ENCODE measurements at places on chromosomes 7 and 10.

DNA sequence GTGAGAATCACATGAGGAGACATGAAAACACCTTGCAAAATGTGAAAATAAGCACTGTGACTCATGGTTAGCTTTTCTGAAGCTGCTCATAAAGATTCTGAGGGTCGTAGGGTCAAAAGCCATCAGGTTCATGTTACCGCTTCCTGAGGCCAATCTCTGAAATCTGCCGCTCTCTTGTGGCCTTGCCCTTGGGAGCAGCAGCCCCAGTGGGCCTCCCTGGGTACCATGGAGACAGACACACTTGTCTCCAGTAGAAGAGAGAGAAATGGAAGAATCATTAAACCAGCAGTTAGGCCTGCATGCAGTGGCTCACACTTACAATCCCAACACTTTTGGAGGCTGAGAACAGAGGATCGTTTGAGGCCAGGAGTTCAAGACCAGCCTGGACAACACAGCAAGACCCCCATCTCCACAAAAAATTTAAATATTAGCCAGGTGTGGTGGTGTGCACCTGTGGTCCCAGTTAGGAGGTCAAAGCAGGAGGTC lies 42.8 kb downstream of the NIPSNAP2 start:
- no peak for DNase-seq

GRCh38 chr10:72659694-72660093 lies 32.2 kb upstream of the MCU start:
- DNase-seq, result no peak

DNA sequence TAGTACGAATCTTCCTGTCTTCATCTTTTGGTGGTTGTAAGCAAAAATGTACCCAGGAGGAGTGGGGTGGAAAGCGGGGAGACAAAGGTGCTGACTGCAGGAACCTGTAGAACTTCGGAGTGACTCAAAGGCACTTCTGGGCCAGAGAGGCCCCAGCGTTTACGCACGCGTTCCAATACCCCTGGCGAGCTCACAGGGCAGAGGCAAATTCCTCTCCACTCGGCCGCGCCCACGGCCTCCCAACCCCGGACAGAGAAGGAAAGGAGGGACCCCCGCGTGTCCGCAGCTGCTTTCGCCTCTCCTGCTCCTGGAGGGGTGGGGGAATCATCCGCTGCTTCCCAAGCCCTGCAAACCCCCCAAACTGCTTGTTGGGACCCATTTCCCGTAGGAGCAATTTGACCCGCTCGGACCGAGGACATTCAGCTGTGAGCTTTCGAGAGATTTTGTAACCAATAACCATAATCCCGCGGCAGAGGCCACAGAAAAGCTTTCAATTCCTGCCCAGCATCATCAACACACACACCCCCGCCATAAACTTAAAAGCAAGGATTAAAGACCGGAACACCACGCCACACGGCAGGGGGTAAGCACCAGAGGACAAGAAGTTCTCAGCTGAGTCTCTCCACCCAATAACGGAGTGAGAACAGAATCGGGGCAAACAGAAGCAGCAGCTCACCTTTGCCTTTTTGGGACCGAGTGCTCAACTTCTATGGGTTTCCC lies 2.3 kb downstream of the IGF2BP3 start:
- DNase-seq, result no peak

- DNase-seq, result no peak
These were observed 33.8 kb upstream of the LOXL4 start for GRCh38 chr10:98301664-98302319.

GRCh38 chr10:122665329-122665860 lies 34.3 kb downstream of the C10orf120 start:
- DNase-seq, result no peak

- no peak for DNase-seq
These were observed 36.3 kb downstream of the SMNDC1 start for GRCh38 chr10:110268442-110268841.

GRCh38 chr7:76368190-76368589 lies 9.4 kb upstream of the YWHAG start:
- DNase-seq, result no peak

- no peak for DNase-seq
These were observed 1.6 kb downstream of the TAC1 start for GRCh38 chr7:97733276-97734161.

DNA sequence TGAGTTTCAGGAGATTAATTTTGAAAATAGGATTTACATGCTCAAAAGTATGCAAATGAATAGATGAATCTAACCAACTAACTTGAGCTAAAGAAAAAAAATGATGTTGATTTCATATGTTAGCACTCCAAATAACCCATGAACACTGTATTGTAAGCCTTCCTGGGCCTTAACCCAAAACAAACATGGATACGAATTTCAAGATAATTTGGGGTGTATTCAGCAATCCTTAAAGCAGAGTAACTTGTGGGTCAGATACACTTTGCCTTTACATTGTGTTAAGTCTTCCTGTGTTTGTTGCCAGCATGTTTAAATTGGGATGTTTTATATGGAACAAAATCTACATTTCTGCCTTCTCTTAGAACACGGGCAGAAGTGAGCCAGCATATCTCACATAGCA lies 124.2 kb upstream of the WDR11 start:
- DNase-seq, result no peak

DNA sequence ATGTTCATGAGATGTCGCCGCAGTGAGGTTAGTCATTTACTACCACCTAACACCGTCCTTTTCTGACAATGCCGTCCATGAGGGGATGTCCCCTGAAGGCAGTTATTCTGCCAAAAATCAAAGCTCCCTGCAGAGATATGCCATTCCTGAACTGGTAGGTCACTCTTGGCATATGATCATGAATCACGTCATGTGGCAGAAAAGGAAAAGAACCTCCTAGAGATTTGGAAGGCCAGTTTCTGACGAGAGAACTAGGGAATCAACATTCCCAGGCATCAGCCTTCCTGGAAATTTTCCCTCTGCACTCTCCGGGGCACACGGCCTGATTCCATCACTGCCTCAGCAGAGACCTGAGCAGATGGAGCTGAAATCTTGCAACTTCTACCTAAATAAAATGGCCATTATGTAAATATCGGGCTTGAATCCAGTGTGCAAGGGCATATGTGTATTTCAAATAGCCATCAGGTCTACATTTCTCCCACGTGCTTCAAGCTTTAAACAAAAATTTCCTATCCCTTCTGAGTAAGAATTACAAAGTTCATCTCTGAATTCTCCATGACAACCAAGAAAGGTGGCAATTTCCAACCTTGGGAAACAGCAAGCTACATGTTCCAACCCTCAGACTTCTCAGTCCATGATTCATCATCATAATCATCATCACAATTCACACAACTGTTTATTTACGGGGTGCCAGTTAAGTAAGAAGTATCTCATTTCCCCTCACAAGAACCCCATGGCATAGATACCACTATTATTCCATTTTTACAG lies 46.5 kb downstream of the AMPH start:
- DNase-seq, result no peak

DNA sequence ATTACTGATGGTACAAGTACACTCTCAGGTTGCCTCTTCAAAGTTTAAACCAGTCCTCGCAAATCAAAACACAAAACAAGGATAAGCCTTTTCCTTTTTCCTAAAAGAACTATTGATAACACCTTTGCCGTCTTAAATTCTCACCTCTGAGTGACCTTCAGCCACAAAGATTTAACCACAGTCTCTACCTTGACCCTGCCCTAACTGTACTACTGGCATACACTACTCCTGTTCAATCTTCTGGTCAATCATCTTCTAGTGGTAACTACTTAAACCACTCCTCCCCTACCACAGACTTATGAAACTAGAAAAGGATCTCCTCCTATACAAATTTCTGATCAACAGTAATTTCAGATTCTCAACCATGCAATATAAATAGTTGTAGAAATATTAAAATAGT lies 15.1 kb downstream of the UPF2 start:
- no peak for DNase-seq

DNA sequence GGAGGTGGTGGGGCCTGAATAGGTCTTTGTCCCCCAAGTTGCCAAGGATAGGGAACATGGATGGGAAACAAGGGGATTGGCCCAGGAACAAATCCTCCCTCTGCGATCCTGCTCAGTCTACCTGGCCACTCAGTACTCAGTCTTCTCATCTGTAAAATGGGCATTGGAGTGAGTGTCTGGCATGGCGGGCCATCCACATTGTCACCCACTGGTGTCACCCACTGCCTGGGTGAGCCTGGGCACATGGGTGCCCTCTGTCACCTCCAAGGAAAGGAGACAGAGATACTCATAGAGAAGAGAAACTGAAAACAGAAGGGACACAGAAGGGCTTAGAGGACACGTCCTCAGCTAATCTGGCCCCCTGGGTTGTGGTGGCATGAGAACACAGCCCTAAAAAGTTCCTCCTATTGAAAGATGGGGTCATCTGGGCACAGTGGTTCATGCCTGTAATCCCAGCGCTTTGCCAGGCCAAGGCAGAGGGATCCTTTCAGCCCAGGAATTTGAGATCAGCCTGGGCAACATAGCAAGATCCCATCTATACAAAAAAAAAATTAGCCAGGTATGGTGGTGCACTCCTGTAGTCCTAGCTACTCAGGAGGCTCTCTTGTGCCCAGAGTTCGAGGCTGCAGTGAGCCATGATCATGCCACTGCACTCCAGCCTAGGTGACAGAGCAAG lies 12.5 kb upstream of the TNRC18 start:
- DNase-seq, result no peak

- no peak for DNase-seq
These were observed 563.8 kb downstream of the PTPRN2 start for GRCh38 chr7:158023681-158024350.

- DNase-seq, result no peak
These were observed 13.1 kb downstream of the PODXL start for GRCh38 chr7:131543298-131543697.

GRCh38 chr7:48004638-48005037 lies 24.3 kb downstream of the SUN3 start:
- DNase-seq, result no peak

GRCh38 chr7:72317341-72317740 lies 94.8 kb downstream of the CALN1 start:
- DNase-seq, result no peak

GRCh38 chr10:36366843-36367242 lies 724.7 kb upstream of the FZD8 start:
- DNase-seq, result no peak

GRCh38 chr7:92963566-92963965 lies 127.2 kb upstream of the CDK6 start:
- no peak for DNase-seq

- DNase-seq, result no peak
These were observed 85.5 kb upstream of the GNA12 start for GRCh38 chr7:2929321-2930201.

- no peak for DNase-seq
These were observed 54.2 kb upstream of the PARD3 start for GRCh38 chr10:34869135-34869836.

- DNase-seq, result no peak
These were observed 195.9 kb upstream of the ADARB2 start for GRCh38 chr10:1933215-1933614.

GRCh38 chr7:107167483-107168232 lies 1.1 kb upstream of the HBP1 start:
- no peak for DNase-seq

DNA sequence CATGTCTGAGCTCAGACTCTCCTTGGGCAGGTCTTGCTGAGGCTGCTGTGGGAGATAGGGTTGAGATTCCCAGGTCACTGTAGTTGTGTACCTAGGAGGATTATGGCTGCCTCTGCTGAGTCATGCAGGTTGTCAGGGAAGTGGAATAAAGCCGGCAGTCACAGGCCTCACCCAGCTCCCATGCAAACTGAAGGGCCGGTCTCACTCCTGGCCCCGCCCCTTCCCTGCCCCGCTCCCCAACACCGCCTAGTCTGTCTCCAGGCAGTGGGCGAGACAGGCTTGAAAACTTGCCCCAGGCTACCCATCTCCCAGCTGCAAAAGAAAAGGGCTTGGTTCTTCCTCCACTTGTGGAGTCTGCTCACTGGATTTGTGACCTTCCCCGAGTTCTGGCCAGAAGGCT lies 41.6 kb upstream of the SDHAF3 start:
- DNase-seq, result no peak

- DNase-seq, result no peak
These were observed 58.4 kb upstream of the WAPL start for GRCh38 chr10:86579883-86580520.

GRCh38 chr10:60387531-60387930 lies 2.1 kb downstream of the ANK3 start:
- no peak for DNase-seq

DNA sequence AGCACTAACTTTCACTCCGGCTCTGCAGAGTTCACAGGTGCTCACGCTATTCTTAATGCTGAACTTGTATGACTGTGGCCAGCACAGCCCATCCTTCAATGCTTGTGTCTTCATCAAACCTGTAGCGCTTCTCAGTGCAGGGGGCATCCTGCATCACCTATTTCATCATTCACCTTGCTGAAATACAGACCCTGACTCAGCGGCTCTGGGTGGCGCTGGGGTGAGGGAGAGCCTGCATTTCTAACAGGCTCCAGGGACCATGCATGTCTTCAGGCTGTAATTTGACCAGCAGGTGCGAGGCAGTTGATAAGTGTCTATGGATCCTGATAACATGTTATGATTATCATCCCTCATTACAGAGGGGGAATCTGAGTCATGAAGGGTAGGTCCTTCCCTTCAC lies 89.3 kb downstream of the VOPP1 start:
- no peak for DNase-seq

DNA sequence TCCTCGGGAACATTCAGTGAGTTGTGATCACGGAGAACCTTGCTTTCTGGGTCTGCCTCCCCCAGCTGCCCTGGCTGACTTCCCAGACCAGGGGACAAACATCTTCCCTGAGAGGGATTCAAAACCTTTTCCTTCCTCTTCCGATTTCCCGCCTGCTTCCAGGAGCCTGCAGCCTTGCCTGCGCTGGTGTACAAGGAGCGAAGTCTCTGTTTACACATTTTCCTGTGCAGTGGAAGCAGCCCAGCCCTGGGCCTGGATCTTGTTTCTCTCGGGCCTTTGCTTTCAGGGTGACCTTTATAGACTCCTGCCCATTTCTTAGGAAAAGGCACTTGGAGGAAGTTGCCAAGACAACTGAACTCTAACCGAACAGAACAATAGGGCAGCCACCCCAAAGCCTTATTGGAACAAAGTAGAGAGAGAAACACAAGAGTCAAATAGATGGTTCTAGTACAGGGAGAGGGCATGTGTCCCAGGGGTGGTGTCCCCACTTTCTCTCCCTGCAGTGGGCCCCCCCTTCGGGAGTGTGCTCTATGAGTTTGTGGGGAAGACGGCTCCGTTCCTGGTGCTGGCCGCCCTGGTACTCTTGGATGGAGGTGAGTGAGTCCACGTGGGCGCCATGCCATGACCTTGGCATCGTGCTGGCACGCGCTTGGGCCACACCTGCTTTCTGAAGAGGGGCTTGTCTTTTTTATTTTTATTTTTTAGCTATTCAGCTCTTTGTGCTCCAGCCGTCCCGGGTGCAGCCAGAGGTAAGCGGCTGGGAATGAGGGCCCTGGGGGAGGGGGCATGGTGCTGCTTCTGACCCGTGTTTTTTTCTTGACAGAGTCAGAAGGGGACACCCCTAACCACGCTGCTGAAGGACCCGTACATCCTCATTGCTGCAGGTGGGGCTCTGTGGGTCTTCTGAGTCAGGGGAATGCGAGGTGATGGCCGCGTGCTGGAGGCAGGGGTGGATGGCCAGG lies 14.1 kb downstream of the SLC18A2 start:
- no peak for DNase-seq

- DNase-seq, result no peak
These were observed 9.4 kb downstream of the SH2B2 start for GRCh38 chr7:102296179-102296438.

All from activated naive CD4-positive, alpha-beta T cell (primary cell).